ENCODE measurements at places on chromosomes 11 and 22. TPM values are rescaled to one million over a fixed set of nuclear protein-coding genes. Genes with fewer than 3 reads are reported as not detected.

GRCh38 chr22:21941921-21942320, 10.7 kb downstream of the PPM1F start:
- DNase-seq: no peak

DNA sequence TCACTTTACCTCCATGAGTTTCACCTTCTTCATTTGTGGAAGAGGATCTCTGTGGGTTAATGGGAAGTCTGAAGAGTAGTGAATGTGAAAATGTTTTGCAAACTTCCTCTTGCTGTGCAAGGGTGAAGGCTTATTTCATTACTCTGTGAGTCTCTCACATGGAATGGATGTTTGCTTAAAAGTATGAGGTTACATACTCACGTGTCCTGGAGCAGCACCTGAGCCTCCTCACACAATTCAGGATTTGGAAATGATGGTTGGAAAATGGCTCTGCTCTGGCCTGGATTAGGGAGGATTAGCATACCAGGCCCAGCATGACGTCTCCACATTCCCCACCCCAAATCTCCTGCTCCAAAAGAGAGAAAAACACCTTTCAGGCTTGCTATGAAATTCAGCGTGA, 4.8 kb downstream of the GRAMD1B start:
- DNase-seq: no peak

DNA sequence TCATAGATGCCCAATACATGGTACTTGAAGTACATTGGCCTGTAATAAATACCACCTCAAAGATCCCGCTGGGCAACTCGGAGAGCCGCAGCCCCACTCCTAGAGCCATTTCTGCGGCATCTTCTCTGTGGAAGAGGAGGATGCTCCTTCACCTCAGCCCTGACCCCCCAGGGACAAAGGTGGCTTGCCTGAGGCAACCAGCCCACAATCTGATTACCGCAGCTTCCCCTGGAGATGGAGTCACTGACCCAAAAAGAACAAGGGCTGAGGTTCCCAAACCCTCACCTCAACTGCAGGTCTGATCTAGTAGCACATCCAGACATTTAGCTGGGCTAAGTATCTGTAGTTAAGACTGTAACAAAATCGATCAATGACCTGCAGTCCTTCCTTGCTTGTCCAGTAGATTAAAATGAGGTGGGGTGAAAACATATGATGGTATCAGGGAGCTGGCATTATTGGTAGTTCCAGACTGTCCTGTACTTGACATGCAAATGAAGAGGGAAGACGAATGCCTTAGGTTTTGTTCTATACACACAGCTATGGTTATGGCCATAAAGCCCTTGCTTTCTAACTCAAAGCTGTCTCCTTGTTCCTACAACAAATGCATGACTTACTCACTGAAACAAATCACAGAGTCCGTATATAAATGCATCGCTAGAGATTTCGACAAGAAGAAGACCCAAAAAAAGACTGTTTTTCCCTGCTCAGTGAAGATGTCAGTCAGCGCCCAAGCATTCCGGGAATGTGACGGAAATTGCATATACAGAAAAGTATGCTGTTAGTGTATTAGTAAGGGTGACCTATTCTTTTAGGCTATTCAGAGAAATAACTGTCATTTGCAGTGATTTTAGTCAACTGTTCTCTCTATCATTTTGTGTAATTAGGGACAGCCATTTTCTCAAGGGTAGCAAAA, 33.7 kb downstream of the C11orf71 start:
- DNase-seq: no peak

DNA sequence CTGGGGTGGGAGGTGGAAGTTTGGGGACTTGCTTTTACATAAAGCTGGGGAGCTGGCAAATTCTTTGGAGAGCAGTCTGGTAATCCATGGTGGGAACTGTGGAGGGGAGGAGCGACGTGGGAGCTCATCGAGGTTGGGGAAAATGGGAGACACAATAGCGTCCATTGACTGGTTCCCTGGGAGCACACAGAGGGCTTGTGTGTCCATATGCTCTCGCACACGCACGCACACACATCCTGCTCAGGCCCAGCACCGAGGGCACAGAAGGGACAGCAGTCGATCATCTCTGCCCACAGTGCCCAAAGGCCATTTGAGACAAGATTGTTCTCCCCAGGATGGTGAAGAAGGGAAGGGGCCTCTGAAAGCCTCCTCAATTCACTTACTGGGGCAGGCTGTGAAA, 53.7 kb downstream of the FBXO7 start:
- DNase-seq: no peak

- no peak for DNase-seq
Measured at GRCh38 chr11:70671611-70672010, 273.3 kb downstream of the CTTN start.

GRCh38 chr11:90349731-90350130, 126.9 kb upstream of the CHORDC1 start:
- DNase-seq: no peak

DNA sequence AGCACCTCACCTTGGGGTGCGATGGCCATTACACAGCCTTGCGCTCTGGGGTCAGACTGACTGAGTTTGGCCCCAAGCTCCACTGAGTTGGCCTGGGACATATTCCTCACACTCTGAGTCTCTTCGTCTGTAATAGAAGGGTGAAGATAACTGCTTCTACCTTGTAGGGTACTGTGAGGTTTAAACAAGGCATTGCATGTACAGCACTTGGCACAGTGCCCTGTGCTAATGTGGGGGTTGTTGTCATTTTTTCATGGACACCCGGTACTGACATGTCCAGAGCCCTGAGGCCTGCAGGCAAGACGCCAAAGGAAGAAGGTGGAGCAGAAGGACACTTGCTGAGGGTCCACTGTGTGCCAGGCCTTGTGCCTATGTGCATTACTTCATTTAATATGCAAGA, 50.7 kb downstream of the OTOG start:
- DNase-seq: no peak

DNA sequence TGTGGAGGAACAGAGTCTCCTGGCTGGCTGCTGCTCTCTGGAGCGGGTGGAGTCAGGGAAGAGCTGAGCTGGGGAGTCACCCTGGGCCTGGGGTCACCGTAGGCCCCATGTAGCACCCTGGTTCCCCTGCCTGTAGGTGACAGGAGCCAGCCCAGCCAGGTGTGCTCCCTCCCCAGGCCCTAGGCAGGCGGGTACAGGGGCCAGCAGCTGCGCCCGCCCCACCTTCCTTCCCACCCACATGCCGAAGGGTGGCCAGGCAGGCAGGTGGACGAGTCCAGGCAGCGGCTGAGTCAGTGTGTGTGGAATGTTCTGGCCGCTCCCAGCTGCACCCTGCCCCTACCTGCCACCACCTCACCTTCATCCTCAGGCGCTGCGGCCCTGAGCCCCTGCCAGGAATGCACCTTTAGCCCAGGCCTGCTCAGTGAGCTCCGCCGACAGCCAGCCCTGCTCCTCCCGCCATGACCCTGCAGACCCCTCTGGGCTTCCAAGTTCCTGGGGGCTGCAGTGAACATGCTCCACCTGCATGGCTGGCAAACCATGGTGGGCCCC, 654 bp upstream of the SYT8 start:
- peak; percentile 26 for DNase-seq

DNA sequence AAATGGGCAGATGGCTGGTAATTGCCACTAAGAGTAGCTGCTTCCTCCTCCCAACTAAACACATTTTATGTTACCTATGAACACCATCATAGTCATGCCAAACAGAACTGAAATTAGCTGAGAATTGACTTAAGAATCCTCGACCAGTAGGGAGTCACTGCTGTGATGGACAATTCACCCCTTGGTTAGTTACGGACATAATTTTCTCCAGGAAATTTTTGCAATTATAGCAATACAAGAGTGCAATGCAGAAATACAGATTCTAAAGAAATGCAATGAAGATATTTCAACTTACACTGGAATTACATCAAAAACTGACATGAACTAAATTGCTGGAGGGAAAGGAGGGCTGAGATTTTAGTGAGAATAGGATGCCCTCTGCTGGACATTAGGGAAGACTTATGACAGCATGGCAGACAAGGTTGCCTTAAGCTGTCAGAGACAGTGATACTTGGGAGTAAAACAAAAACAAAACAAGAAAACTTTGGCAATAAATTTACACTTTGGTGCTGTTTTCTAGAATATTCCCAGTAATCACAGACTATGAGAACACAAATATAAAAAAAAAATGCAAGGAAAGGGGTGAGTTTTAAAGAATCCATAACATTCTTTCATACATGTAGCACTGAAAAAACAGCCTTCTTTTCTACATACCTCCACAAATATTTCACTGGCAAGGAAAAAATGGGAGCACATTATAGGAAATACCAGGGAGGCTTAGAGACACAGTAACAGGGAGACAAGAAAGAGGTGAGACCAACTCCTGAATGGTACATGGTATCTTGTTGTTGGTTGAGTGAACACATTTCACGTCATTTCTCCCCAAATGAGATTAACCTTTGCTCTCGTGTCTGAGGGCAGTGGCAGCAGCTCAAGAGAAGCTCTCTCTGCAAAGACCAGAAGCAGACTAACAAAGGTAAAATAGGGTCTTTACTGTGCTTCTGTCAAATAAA, 11.2 kb upstream of the PPP2R1B start:
- DNase-seq: peak; percentile 44

DNA sequence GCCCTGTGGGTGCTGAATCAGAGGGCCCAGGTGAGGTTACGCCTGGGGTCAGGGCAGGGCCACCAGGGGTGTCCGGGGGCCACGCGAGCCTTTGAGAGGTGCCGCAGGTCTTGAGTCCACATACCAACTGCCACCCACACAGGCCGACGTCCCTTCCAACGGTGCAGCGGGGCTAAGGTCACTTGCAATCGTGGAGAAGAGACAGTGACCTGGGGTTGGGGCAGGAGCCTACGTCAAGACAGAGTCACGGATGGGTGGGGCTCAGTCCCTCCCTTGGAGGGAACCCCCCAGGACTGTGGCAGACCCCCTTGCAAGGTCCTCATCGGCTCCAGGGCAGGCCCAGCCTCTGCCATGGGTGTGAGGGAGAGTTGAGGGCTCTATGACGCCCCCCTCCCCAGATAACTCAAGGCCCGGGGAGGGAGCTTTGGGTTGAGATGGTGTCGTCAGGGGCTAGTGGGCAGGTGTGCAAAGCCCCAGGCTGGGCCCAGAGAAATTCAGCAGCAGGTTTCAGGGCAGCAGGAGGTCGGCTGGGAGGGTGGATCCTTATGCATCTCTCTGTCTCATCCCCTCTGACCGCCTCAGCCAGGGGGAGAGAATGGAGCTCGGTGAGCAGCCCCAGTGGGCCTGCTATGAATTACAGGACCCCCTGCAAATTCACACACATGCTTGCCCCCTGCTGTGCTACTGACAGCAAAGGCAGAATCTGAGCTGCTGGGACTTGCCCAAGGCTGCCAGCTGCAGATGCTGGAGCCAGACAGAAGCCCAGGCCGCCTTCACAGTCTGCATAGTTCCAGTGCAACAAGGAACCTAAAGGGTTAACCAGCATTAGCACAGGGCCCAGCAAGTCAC, 60.0 kb downstream of the MYEOV start:
- DNase-seq: no peak

DNA sequence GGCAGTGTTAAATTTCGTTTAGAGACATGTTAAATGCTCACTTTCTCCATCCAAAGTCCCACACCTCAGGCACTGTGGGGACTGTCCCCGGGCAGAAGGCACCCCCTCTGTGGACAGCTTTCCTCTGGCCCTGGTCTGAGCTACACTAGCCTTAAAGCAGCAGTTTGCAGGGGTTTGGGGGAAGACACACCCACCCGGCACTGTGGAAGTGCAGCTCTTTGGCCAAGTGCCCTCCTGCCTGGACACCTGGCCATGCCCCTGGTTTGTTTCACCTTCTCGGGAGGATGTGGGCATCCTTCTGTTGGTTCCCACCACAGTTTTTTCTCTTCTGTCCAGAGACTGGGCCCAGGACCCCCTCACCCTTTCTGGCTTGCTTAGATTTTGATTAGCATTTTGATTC, 1254.7 kb downstream of the BRD1 start:
- no peak for DNase-seq

GRCh38 chr11:10209326-10209725, 84.7 kb downstream of the SBF2 start:
- DNase-seq: no peak

- peak; percentile 98 for DNase-seq
Measured at GRCh38 chr22:42313804-42314581, 43.5 kb upstream of the TCF20 start.

The GAL gene
- total RNA-seq: not detected

The OR4X2 gene
- not detected for total RNA-seq

The EHF gene
- total RNA-seq: not detected

The EIF3F gene
- 362 TPM for total RNA-seq

The TMA7B gene
- total RNA-seq: not detected

The CCDC87 gene
- total RNA-seq: 0.61 TPM

The RTL10 gene
- total RNA-seq: 4.2 TPM
